Stimulated activated CD4-positive, alpha-beta T cell treated with anti-CD3 and anti-CD28 coated beads, Interleukin-4, amount 100 ng/mL, for 4 hours (primary cell): ENCODE measurements at places on chromosomes 5 and 9.

DNA sequence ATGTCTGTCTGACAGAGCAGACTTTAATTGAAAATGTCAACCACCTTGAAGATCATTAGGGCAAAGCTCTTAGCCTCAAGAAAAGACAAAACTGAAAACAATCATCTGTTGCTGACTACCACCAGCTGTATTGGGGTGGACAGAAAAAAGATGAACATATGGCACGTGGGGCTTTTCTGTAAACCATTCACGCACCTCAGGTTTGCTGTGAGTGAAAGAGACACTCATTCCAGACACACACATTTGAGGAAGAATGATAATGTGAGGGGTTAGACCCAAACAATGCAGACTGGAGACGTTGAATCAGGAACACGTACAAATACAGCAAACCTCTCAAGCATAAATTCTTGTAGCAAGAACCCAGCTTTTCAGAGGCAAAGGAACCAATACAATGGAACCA, 158.7 kb downstream of the EBF1 start:
- no peak for DNase-seq

DNA sequence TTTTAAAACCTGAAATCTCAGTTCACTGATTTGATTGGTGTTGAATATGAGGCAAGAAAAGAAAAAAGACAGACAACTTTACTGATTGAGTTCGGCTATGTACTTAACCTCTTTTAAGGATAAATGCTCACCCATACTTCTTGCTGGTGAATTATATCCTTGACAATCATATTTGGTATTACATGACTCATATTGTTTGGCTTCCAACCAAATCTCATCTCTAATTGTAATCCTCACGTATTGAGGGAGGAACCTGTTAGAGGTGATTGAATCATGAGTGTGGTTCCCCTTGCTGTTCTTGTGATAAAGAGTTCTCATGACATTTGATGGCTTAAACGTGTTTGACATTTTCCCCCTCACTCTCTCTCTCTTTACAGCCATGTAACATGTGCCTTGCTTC, 255.6 kb upstream of the IZUMO3 start:
- no peak for DNase-seq

- DNase-seq, result no peak
Observed at GRCh38 chr9:69195668-69196067, 21.6 kb downstream of the TJP2 start.

- DNase-seq, result no peak
Observed at GRCh38 chr9:121266906-121267650, 884 bp upstream of the GSN start.

GRCh38 chr5:121138495-121138907, 674.4 kb downstream of the PRR16 start:
- DNase-seq, result no peak

- DNase-seq, result no peak
Observed at GRCh38 chr5:173499471-173500212, 116.8 kb downstream of the BOD1 start.

GRCh38 chr5:14118551-14119320, 24.4 kb upstream of the TRIO start:
- DNase-seq, result no peak

- DNase-seq, result no peak
Observed at GRCh38 chr5:25863811-25864210, 1174.6 kb downstream of the CDH9 start.

- DNase-seq, result no peak
Observed at GRCh38 chr5:35483191-35483590, 134.5 kb upstream of the SPEF2 start.

- DNase-seq, result no peak
Observed at GRCh38 chr9:14531341-14532269, 161.6 kb downstream of the ZDHHC21 start.

DNA sequence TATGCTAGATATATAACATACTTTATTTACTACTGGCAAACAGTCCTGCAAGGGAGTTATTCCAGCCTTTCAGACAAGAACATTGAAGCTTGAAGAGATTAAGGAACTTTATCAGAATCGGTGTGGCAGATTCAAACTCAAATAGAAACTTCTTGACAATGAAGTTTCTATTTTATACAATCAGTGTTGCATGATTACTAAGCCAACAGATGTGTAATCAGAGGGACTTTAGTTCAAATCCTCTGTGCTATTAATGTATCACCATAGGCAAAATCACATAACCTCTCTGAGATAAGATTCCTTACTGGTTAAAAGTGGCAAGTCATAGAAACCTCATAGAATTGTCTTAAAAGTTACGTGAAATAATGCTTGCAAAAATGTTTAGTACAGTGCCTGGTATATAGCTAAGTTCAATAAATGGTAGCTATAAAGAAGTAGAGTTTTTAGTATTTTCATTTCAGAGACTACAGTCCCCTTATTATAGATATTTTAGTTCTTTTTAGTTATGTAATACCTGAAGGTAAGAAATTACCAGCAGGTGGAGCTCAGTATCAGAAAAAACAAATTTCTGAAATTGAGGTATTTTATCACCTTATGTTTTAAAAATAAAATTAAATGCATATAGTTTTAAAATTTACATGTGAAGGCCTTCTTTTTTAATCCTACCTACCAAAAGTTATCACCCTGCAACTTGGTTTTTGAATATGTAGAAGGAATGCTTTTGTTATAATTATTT, 172.1 kb downstream of the FER start:
- no peak for DNase-seq

DNA sequence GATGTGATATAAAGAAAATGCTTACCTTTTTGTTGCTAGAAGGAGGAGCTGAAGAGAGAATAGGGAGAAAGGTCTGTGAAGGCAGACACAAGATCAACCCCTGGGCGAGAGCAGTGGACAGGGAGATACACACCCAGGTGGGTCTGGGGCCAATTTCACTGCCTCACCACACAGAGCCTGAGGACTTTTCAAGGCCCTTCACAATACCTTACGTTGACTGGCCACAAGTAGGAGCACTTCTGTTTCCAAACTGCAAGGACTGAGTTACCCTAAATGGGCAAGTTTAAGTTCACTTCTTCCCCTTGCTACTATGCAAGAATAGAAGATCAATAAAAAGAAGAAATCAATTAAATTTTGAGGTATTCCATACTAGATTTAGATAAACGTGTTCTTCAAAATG, 174.5 kb upstream of the SLC12A2 start:
- no peak for DNase-seq

DNA sequence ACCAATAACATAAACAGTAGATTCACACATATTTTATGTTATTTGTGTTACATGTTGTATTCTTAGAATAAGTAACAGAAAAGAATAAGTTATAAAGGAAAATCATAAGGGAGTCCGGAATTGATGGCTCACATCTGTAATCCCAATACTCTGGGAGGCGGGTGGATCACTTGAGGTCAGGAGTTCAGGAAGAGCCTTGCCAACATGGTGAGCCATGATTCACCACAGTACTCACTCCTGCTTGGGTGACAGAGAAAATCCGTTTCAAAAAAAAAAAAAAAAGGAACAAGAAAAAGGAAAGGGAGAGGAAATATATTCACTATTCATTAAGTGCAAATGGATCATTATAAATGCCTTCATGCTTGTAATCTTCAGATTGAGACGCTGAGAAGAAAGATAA, 533.3 kb upstream of the CDH9 start:
- no peak for DNase-seq

GRCh38 chr5:61631438-61631941, 299.4 kb downstream of the ZSWIM6 start:
- DNase-seq, result no peak

- DNase-seq, result no peak
Observed at GRCh38 chr9:109604131-109604530, 106.0 kb upstream of the PTPN3 start.
